ENCODE measurements at places on chromosomes 6 and 20. TPM values are rescaled to one million over a fixed set of nuclear protein-coding genes. Genes with fewer than 3 reads are reported as not detected.

RNF217 gene
- 0.52 TPM for total RNA-seq

OPN5 gene
- total RNA-seq: not detected

PRR18 gene
- total RNA-seq: not detected

AGER gene
- total RNA-seq: 29.9 TPM

FAM8A1 gene
- 6.2 TPM for total RNA-seq

PRR3 gene
- 21.1 TPM for total RNA-seq

BPIFB4 gene
- not detected for total RNA-seq

BANF2 gene
- total RNA-seq: not detected

PLG gene
- total RNA-seq: 0.55 TPM

SYNCRIP gene
- total RNA-seq: 136 TPM

SMOC2 gene
- not detected for total RNA-seq

ME1 gene
- total RNA-seq: not detected

TSBP1 gene
- not detected for total RNA-seq

DBNDD2 gene
- total RNA-seq: 10.0 TPM

HLA-DRB1 gene
- total RNA-seq: 50.7 TPM

PREX1 gene
- 146 TPM for total RNA-seq

DLK2 gene
- total RNA-seq: not detected

SULF2 gene
- 0.58 TPM for total RNA-seq

LAMA2 gene
- total RNA-seq: 0.26 TPM

TMEM74B gene
- total RNA-seq: 1.1 TPM

IL20RA gene
- not detected for total RNA-seq

GUCA1A gene
- total RNA-seq: not detected

CASP8AP2 gene
- total RNA-seq: 47.3 TPM

ARMH2 gene
- 1.7 TPM for total RNA-seq

GLP1R gene
- not detected for total RNA-seq

CLDN20 gene
- total RNA-seq: not detected

SLC4A11 gene
- 2.8 TPM for total RNA-seq

TFAP2C gene
- total RNA-seq: not detected

COL11A2 gene
- total RNA-seq: 0.71 TPM

SGK2 gene
- not detected for total RNA-seq

ELOVL2 gene
- not detected for total RNA-seq

STMND1 gene
- total RNA-seq: not detected

FERMT1 gene
- total RNA-seq: not detected

BPIFB2 gene
- total RNA-seq: not detected

GSTA3 gene
- total RNA-seq: not detected

DOK5 gene
- total RNA-seq: not detected

WFDC10B gene
- total RNA-seq: not detected

PROKR2 gene
- not detected for total RNA-seq

EYA4 gene
- not detected for total RNA-seq

PACRG gene
- total RNA-seq: 0.78 TPM

HMGCLL1 gene
- not detected for total RNA-seq

SIRPD gene
- 0.23 TPM for total RNA-seq

LY86 gene
- total RNA-seq: 1.9 TPM

PTCRA gene
- not detected for total RNA-seq

All from activated CD8-positive, alpha-beta T cell treated with anti-CD3 and anti-CD28 coated beads, Interleukin-2, amount 10 ng/mL, durations not matched to agents 7 days and 5 days (primary cell).